ENCODE measurements at places on chromosomes 2 and 18. TPM values are rescaled to one million over a fixed set of nuclear protein-coding genes. Genes with fewer than 3 reads are reported as not detected.

COBLL1 gene
- 0.04 TPM for total RNA-seq

RTN4 gene
- 72.3 TPM for total RNA-seq

AQP4 gene
- not detected for total RNA-seq

OTOF gene
- total RNA-seq = 0.07 TPM

SULT1C4 gene
- not detected for total RNA-seq

ALPP gene
- total RNA-seq = not detected

MYO3B gene
- total RNA-seq = 4.4 TPM

FAM237A gene
- not detected for total RNA-seq

MAP3K20 gene
- total RNA-seq = 0.34 TPM

FAP gene
- total RNA-seq = not detected

ANKRD30BL gene
- not detected for total RNA-seq

DNA sequence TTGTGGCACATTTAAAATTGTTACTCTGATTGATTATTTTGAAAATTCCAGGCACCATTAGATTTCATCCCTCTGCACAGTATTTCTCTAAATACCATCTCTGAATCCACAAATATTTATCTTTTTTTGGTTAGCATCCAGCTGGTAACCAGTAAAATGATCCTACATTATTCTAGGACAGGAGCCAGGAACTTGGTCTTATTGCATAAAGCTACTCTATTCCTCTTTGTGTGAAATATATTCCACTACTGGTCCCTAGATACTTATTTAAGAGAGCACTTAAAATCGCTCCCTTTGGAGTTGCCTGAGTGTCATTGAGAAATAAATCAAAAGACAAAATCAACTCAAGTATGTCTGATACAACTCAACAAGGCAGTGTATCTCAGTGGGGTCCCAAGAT, 7.4 kb upstream of the MBOAT2 start:
- no peaks in the 10 kb centered on the region for H3K27me3 ChIP-seq
- H3K4me3 ChIP-seq = no peak overlapping the region
- no peak overlapping the region for H3K27ac ChIP-seq
- no peaks in the 10 kb centered on the region for H3K36me3 ChIP-seq
- DNase-seq = no peak
- H3K4me1 ChIP-seq = no peaks in the 10 kb centered on the region

- H3K36me3 ChIP-seq = no peaks in the 10 kb centered on the region
- 0 out of 2 replicates have a peak, but pooled peaks cover 4% of the 10 kb centered on the region for H3K4me1 ChIP-seq
- no peak overlapping the region for H3K4me3 ChIP-seq
- H3K27me3 ChIP-seq = no peaks in the 10 kb centered on the region
Observed at GRCh38 chr2:172339371-172340010, 87.9 kb upstream of the ITGA6 start.

- H3K27me3 ChIP-seq = no peaks in the 10 kb centered on the region
- H3K27ac ChIP-seq = no peak overlapping the region
- no peaks in the 10 kb centered on the region for H3K4me1 ChIP-seq
- H3K4me3 ChIP-seq = no peak overlapping the region
Observed at GRCh38 chr18:23933407-23933806, 81.1 kb upstream of the TTC39C start.

DNA sequence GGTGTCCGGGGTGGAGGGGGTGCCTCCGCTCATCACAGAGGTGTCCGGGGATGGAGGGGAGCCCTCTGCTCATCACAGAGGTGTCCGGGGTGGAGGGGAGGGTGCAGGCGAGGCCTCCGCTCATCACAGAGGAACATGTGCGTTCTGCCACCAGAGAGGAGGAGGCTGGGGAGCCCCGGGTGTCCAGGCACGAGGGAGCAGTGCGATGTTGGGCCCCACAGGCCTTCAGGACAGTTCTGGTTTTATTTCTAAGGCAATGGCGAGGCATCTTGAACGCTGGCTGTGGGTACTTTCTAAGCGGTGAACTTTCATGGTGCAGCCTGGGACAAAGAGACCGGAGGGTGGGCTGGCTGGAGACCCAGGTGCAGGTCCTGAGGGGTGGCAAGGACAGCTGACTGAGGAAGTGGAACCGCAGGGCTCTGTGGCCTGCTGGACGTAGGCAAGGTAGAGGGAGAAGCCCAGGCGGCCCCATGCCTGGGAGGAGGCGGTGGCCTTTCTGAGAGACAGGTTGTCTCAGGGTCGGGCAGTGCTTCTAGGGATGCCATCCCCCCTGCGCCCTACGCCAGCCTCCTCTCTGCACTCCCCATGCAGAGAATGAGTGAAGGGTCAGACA, 196.6 kb upstream of the SALL3 start:
- DNase-seq = no peak
- H3K36me3 ChIP-seq = no peaks in the 10 kb centered on the region
- no peak overlapping the region for H3K4me3 ChIP-seq
- no peaks in the 10 kb centered on the region for H3K4me1 ChIP-seq
- no peak overlapping the region for H3K27ac ChIP-seq

DNA sequence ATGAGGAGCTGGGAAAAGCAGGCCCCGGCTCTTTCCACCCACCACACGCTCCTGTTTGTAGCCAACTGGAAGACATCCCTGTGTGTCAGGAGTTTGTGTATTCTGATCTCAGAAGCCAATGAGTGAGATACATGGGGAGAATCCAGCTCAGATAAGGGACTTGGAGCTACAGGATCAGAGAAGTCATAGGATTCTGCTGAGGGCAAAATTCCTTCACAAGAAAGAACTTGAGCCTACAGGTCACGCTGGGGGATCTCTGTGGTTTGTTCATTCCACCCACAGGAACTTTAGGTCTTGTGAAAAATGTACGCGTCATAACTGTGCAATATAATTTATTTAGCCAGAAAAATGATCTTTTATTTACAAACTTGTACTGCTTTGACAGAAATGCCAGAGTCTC, 80.1 kb upstream of the SMIM21 start:
- no peaks in the 10 kb centered on the region for H3K27me3 ChIP-seq
- H3K36me3 ChIP-seq = no peaks in the 10 kb centered on the region
- H3K27ac ChIP-seq = no peak overlapping the region
- DNase-seq = no peak
- no peak overlapping the region for H3K4me3 ChIP-seq

GRCh38 chr2:17257189-17257909, 260.9 kb downstream of the RAD51AP2 start:
- peaks cover 3% of the 10 kb centered on the region for H3K4me1 ChIP-seq
- no peaks in the 10 kb centered on the region for H3K36me3 ChIP-seq
- H3K27me3 ChIP-seq = no peaks in the 10 kb centered on the region
- H3K4me3 ChIP-seq = no peak overlapping the region
- no peak for DNase-seq

- no peaks in the 10 kb centered on the region for H3K27me3 ChIP-seq
- no peak overlapping the region for H3K4me3 ChIP-seq
- no peak overlapping the region for H3K27ac ChIP-seq
- H3K4me1 ChIP-seq = peaks cover 2% of the 10 kb centered on the region
- DNase-seq = no peak
- no peaks in the 10 kb centered on the region for H3K36me3 ChIP-seq
Observed at GRCh38 chr2:67645280-67646138, 248.4 kb downstream of the ETAA1 start.

DNA sequence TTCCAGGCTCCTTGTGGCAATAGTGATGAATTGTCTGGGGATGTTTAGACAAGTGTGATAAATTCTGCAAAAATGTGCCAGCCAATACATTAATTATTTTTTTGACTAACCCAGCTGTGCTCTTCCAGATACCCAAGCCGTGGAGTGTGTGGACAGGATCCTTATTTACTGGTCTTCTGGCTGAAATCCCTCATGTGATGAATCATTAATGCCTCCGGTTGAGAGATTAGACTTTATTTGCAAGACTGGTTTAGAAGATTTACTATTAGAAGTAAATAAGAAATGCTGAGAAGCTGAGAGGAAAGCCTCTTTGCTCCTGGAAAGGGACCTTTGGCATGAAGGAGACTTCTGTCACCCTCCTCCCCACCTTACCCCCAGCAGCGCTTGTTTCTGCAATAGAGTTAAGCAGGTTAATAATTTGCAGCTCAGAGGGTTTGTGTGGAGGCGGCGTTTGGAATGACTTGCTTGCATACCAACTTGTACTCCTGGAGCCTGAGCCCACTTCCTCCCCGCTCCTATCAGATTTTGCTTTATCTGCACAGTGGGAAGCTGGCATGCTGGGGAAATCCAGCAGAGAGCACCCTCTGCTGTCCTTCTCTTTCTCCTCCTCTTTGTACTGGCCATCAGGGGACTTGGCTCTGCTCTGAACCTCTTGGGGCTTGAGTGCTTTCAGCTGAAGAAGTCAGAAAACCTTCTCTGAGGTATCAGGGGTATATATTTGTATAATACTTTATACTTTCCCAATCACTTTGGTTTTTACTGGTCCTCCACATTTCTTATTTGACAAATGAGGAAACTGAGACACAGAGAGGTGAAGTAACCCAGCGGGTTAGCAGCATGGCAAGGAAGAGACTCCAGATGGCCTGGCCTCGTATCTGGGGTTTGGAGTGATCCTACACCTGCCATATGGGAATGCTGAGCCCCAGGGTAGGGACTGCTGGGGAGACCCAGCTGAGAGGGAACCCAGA, 16.3 kb downstream of the SLC3A1 start:
- H3K4me1 ChIP-seq = no peaks in the 10 kb centered on the region
- DNase-seq = peak; percentile 48

GRCh38 chr18:50247561-50247960, 18.7 kb downstream of the CFAP53 start:
- no peaks in the 10 kb centered on the region for H3K4me1 ChIP-seq
- H3K27ac ChIP-seq = no peak overlapping the region
- no peak overlapping the region for H3K4me3 ChIP-seq

DNA sequence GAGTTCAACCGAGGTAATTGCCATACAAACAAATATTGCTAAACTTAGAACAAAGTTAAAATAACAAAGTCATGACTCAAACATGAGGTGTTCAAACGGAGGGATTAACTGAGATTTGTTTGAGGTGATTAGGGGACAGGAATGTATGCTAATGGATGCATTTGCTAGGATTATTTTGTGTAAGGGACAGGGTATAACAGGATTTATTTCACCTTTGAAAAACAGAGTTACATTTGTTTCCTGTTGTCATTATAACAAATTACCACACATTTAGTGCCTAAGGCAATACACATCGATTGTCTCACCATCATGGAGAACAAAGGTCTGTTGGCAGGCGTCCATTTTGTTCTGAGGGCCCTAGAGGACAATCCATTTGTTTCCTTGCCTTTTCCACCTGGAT, 304.3 kb upstream of the CNTNAP5 start:
- no peaks in the 10 kb centered on the region for H3K36me3 ChIP-seq
- H3K27me3 ChIP-seq = no peaks in the 10 kb centered on the region

- H3K27me3 ChIP-seq = no peaks in the 10 kb centered on the region
- no peak overlapping the region for H3K27ac ChIP-seq
- no peak overlapping the region for H3K4me3 ChIP-seq
- peaks cover 1% of the 10 kb centered on the region for H3K4me1 ChIP-seq
- no peaks in the 10 kb centered on the region for H3K36me3 ChIP-seq
- DNase-seq = no peak
Observed at GRCh38 chr2:16619576-16620245, 45.9 kb downstream of the CYRIA start.

- no peaks in the 10 kb centered on the region for H3K27me3 ChIP-seq
- H3K4me1 ChIP-seq = no peaks in the 10 kb centered on the region
- H3K36me3 ChIP-seq = no peaks in the 10 kb centered on the region
- no peak overlapping the region for H3K27ac ChIP-seq
- no peak for DNase-seq
Observed at GRCh38 chr2:36235882-36236281, 119.7 kb upstream of the CRIM1 start.

DNA sequence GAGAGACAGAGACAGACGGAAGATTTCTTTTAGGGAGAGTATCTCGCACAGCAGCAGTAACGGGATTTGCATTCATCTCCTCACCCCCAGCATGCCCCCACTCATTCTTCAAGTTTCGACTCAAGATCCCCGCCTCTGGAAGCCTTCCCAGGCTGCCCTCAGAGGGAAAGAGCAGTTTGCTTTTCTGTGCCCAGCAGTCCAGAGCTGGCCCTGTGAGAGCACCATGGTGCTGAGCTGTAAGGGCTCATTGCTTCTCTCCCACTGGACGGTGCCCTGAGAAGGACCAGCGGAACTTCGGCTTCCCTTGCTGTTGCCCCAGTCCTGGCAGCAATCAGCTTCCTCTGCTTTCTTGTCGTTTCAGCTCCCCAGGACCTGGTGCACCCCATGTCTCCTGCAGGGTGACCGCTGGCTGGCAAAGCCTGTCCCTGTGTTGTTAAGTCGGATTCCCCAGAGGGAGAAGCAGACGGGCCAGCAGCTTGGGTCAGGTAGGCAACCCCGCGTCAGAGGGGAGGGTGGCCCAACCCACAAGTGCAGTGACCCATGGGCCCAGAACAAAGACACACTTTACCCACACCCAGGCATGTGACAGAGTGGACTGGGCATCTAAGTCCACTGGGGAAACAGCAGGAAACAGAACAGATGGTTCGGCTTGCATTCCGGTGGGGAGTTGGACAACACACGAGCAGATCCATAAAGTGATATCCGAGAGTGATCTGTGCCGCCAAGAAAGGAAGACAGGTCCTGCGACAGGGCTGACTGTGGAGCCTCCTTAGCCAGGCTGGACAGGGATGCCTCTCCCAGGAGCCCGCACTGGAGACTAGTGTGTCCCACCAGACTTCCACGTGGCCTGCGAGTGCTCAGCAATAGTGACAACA, 36.6 kb downstream of the TMEM177 start:
- no peak overlapping the region for H3K4me3 ChIP-seq
- H3K27me3 ChIP-seq = no peaks in the 10 kb centered on the region
- H3K36me3 ChIP-seq = no peaks in the 10 kb centered on the region
- no peak for DNase-seq
- no peak overlapping the region for H3K27ac ChIP-seq
- no peaks in the 10 kb centered on the region for H3K4me1 ChIP-seq

DNA sequence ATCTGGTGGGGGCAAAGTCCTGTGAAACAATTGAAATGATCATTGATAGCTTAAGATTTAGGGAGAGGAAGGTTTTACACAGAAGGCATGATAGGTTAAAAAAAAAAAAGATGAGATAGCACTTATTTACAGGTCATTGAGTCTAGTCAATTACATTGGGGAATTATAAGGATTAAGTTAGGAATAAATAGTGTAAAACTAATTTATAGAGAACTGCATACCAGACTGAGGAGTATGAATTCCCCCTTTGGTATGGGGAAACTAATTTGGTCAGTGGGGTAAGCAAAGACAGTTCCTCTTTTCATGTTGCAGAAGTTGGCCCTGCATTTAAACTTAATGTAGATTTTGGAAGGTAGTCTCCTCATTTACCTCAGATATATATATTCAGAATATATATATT, 10.8 kb downstream of the GLS start:
- DNase-seq = peak; percentile 65
- peaks cover 79% of the 10 kb centered on the region for H3K4me1 ChIP-seq
- no peaks in the 10 kb centered on the region for H3K27me3 ChIP-seq
- peak overlapping the region; percentile 28 for H3K4me3 ChIP-seq

- H3K36me3 ChIP-seq = no peaks in the 10 kb centered on the region
- H3K4me1 ChIP-seq = no peaks in the 10 kb centered on the region
- H3K27me3 ChIP-seq = no peaks in the 10 kb centered on the region
- no peak overlapping the region for H3K4me3 ChIP-seq
- H3K27ac ChIP-seq = no peak overlapping the region
- DNase-seq = no peak
Observed at GRCh38 chr2:158486150-158486969, 29.6 kb downstream of the PKP4 start.

GRCh38 chr2:217905395-217905794, 97.4 kb downstream of the TNS1 start:
- no peaks in the 10 kb centered on the region for H3K36me3 ChIP-seq
- H3K4me1 ChIP-seq = no peaks in the 10 kb centered on the region
- no peak overlapping the region for H3K27ac ChIP-seq
- H3K27me3 ChIP-seq = no peaks in the 10 kb centered on the region
- no peak overlapping the region for H3K4me3 ChIP-seq
- DNase-seq = no peak
